ENCODE measurements at places on chromosomes 7 and 10.

- DNase-seq: no peak
Observed at GRCh38 chr10:48708144-48708543, 23.5 kb downstream of the WDFY4 start.

GRCh38 chr10:121988361-121989324 is at the start of gene TACC2:
TACC2 (plus strand) TSS chr10:121989163; CDS start chr10:122021982, 32,819 bp downstream.
- DNase-seq: no peak

DNA sequence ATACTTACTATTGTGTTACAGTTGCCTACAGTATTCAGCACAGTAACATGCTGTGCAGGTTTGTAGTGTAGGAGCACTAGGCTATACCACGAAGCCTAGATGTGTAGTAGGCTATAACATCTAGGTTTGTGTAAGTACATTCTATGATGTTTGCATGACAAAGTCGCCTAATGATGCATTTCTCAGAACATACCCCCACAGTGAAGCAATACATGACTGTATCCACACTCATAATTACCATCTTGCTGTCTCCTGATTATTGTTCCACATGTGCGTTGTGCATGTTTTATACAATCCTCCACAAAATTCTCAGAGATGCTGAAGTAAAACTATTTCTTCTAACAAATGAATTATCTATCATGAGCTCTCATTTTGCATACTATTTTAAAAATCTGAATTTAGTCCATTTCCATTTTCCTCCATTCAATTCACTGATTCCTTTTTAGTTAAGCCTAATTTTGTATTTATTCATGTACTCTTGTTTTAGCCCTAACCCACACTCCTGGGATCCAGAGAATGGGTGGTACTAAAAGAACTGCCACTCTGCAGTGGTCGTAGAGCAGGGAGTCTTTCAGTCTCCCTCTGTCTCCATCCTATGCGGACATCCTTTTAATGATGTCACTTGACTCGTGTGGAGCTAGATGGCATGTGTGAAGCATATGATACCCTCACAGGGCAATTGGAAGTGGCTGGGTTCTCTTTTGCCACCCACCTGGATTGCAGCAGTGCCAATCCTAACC is 67.6 kb upstream of the CAV2 start:
- no peak for DNase-seq

DNA sequence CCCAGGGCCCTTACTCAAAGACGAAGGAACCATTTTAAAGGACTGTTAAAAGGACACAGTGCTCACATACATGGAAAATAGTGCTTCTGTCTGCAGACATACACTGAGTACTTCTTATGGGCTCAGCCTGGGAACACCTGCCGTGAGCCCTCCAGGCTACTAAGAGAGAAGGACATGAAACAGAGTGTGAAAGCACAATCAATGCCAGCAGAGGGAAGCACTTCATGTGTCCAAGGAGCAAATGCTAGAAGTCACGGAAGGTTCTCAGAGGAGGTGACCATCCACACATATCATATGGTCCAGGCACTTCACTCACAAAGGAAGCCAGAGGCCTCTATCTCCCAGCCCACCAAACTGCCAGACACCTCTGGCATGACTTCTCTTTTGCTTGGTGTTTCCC is 15.5 kb downstream of the ELMO1 start:
- peak; percentile 24 for DNase-seq

DNA sequence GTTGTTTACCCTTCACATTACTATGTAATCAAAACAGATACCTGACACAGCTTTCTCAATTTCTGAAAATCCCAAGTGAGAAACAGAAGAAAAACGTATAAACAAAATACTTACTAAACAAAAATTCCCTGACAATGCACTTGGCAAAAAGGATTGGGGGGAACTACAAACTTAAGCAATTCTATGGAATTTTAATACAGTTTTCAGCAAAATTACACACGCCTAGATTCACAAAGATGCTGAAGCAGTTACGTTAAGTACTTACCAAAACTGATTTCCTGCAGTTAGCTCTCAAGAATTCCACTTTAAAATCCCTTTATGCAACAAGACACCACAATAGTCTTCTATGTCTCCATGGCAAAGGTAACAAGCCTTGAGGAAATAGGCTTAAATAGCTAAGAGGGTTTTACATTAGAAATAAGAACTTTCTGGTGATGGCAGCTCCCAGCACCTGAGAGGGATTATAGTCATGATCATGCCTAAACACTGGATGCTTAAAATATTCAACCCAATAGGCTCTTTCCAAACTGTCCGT is 10.8 kb downstream of the TOMM7 start:
- DNase-seq: no peak

DNA sequence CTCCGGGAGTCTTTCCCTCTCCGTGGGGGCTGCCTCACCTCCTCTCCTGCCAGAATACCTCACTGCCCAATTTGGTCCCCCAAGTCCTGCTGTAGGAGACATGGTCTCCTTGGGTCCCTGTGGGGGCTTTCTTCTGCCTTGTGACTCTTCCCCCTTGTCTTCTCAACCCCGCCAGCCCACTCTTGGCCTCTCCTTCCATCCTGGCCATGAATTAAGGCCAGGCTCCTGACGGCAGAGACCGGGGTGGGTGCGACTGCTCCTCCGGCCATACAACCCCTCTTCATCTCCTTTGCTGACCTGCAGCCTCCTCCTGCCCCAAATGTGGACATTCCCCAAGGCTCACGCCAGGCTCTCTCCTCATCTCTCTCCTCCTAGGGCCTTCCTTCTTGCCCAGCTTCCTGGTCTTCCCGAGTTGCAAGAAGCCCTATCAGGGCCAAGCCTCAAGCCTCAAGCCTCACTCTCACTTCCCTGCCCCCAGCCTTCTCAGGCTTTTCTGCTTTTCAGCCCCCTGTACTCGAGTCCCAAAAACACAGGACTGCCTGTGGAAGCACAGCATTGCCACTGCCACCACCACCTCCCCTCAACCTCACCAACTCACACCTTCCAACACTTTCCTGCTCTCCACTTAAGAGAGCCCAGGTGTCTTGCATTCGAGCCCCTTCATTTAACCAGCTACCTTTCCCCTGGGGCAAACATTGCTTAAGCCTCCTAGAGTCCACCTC is 1.3 kb downstream of the PNLIPRP2 start:
- no peak for DNase-seq

- no peak for DNase-seq
Observed at GRCh38 chr7:46589286-46589685, 668.2 kb upstream of the IGFBP3 start.

DNA sequence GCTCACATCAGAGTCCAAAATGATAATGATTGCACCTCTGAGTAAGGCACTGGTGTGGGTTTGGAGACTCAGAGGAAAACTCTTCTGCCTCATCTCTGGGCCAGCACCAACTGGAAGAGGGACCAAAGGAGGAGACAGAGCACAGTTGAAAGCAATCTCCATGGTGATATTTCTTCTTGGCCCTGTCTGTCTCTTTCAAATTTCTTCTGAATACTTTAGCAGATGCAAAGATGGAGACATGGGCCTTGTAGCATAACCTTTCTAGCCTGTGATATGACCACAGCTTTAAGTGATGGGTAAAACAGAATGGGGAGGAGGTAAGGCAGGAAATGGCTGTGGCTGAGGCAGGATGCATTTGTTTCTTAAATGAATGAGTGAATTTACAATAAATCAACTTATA is 12.2 kb upstream of the GIMAP7 start:
- no peak for DNase-seq

DNA sequence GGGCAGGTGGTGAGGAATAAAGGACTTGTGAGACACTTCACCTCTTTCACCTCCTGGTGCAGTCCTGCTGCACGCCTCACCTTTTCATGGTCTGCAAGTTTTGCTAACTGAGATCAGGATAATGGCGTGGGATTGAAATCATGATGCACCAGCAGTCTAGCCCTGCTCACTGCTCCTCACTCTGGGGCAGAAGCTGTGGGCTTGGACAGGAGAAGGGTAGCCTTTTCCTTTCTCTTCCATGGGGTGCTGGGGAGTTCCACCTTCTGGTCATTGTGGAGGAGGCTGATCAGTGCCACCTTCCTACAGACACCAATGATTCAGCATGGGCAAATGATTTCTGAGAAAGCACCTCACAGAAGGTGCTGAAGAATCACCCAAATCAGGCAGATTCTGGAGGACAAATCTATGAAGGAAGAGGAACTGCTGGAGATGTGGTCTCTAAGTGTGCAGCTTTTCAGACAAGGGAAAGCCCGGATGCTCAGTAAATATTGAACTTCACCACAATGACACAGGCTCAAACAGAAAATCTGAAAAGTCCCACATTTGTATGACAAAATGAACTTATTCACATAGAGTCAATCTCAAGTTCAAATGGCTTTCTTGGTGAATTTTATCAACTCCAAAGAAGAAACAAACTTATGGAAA is 19.7 kb downstream of the MBL2 start:
- no peak for DNase-seq

GRCh38 chr10:113153493-113154102 is 203.6 kb downstream of the TCF7L2 start:
- no peak for DNase-seq

GRCh38 chr10:5402798-5403197 is 1.8 kb downstream of the TUBAL3 start:
- DNase-seq: no peak

GRCh38 chr10:667096-667495 is 22.4 kb downstream of the DIP2C start:
- DNase-seq: no peak

DNA sequence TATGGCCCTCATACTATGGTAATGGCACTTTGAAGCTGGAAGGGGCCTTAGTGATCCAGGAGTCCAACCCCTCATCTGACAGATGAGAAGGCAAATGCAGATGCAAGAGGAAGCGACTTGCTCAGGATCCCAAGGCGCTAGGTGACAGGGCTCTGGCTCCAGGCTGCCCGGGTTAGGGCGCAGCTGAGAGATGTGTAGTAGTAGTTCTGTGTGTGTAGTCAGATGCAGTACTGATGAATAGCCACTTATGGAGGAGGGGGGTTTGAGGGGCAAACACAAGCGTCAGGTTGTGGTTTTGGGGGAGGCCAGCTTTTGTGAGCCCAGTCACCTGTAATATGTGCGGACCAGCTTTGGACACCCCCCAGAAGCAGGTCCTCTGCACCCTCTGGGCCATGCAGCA is 4.8 kb downstream of the ADRA2A start:
- DNase-seq: no peak

DNA sequence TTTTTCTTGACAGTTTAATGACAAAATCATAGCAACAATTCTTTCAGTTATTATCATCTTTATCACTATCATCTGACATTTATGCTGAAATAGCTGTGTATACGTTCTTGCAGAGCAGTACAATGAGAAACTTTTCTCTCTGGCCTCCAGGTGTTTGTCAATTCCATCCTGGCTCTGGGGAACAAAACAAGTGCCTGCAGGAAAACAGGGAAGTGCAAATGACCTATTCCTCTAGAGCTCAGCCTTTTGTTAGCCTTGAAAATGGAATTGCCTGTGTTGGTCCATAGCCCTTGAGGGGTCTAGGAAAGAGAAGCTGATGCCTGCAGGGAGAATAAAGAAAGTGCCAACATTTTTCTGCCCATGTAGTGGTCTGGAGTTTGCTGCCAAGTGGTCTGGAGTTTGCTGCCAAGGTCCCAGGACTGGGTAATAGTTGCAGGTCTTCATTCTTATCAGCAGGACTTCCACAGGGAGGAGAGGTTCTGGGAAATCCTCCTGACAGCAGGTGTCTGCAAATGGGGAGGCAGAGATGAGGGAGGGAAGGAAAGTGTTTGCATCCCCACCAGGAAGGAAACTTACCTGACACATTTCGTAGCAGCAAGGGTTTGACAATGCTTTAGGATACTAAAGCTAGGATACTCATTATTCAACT is 10.1 kb upstream of the CSTF2T start:
- DNase-seq: no peak

- DNase-seq: no peak
Observed at GRCh38 chr7:106420210-106420609, 135.4 kb upstream of the NAMPT start.

Data from HEK293T (cell line).